NCI-H1092 (cell line): ENCODE measurements at places on chromosomes 6 and 20.

DNA sequence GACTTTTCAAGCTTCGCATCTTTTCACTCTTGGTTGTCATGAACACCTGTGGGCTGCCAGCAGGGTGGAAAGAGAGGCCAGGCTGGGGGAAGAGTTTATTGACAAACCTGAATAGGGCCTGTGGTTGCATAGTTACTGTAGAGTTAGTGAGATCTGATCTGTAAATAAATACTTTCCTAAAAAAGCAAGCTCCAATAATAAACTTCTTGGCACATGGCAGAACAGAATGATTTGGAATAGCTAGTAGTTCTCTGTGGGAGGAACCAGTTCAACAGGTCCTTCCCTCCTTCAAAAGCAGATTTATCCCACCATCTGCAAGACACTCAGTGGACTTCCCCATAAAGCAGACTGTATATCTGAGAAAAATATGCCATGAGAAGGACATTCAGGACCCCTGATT is 445.0 kb downstream of the HACE1 start:
- DNase-seq, result no peak

DNA sequence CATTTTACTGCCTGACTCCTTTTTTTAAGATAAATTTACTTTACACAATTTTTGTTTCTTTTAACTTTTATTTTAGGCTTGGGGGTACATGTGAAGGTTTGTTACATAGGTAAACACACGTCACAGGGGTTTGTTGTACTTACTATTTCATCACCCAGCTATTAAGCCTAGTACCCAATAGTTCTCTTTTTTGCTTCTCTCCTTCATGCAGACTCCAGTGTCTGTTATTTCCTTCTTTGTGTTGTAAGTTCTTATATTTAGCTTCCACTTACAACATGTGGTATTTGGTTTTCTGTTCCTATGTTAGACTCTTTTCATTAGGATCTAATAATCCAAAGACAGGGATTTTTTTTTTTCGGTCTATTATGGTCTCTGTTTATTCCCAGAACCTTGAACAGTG is 83.5 kb upstream of the CCN6 start:
- DNase-seq, result no peak

DNA sequence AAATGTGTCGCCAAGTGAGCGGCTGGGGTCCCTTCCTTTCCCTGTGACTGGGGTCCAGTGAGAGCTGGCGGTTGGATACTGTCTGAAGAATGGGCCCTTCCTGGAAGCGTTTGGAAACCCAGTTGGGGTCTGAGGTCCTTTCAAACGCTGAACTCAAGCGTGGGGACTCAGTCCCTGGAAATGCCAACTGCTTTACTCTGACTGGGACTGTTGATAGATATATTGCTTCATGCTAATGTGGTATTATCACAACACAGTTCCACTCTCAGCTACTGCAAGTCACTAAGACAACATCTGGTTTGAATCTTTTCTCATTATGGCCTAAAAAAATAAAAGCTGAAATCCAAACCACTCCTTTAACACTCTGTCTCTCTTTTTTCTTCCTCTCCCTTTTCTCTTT is 23.7 kb upstream of the PSMF1 start:
- DNase-seq, result no peak

DNA sequence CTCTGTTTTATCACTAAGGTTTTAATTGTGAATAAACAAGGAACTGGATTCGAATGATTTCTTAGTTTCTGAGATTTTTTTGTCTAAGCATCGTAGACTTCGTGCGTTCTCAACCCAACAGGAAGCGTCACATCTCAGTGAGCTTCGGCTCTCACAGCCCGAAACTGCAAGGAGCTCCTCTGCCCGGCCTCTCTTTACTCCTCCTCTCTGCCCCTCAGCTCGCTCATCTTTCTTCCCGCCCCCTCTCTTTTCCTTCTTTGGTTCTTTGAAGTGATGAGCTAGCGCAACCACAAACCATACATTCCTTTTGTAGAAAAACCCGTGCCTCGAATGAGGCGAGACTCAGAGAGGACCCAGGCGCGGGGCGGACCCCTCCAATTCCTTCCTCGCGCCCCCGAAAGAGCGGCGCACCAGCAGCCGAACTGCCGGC is 480 bp upstream of the NT5E start:
- DNase-seq, result no peak

GRCh38 chr6:1047981-1048541 is 263.8 kb upstream of the FOXQ1 start:
- DNase-seq, result no peak

DNA sequence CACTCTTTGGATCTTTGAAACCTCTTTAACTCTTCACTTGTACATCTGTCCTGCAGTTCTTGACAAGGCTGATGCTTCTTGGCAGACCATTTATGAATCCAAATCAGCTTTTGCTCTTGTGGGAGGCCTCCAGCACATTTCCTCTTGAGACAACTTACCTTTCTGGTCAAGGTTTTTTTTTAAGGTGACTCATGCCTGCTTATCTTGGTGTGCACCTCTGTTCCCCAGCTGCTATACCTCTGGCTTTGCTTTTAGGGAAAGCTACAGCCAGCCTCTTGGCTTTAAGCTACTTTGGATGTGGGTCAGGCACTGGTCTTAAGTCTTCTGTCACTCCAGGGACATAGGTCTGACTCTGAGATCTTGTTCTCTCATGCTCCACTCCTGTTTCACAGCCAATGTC is 106.5 kb downstream of the PHF3 start:
- no peak for DNase-seq

GRCh38 chr6:14652536-14652935 is 535.0 kb downstream of the CD83 start:
- no peak for DNase-seq

DNA sequence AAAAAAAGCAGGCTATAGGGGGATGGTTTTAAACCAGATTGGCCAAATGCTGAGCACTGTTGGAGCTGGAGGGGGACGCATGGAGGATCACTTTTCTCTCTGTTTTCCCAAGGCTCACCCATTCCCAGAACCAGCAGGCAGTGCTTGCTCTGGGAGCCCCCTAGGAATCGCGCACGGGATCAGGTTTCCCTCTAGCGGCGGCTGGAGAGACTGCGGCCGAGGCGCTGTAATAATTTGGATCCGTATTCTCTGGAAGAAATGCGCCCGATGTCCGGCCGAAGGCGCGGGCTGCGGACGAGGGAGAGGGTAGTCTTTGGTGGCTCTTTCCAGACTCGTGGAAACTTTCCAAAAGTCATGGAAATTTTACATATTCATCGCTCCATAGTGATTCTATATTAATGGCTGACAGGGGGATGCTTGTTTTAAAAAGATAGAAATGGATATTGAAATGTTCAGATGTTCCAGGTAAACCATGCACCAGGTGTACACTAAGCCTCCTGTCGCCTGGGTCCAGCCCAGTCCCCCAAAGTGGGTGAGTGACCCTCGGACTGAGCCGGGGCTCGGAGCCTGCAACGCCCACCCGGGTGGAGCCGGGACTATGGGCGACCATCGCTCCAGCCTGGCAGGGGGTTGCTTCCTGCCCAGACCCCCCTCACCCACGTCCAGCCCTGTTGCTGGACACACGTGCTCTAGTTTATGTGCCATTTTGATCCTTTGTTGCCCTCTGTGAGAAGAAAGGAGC is 78.7 kb upstream of the PHACTR3 start:
- no peak for DNase-seq

DNA sequence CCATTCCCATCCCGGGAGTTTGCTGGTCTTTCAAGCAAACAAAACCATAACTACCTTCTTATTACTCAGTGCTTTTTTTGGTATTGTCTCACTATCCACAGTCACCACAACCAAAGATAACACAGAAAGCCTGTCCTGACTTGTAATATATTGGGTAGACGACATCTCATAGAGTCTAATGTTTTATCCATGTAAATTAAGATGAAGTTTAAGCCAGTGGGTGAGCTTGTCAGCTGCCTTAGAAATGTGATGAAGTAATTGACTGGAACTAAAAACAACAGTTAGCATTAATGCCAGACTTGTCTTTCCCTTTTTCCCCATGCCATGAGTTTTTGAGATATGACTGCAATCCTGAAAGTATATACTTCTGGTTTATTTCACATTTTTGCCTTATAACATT is 282.7 kb upstream of the PRDM1 start:
- no peak for DNase-seq

DNA sequence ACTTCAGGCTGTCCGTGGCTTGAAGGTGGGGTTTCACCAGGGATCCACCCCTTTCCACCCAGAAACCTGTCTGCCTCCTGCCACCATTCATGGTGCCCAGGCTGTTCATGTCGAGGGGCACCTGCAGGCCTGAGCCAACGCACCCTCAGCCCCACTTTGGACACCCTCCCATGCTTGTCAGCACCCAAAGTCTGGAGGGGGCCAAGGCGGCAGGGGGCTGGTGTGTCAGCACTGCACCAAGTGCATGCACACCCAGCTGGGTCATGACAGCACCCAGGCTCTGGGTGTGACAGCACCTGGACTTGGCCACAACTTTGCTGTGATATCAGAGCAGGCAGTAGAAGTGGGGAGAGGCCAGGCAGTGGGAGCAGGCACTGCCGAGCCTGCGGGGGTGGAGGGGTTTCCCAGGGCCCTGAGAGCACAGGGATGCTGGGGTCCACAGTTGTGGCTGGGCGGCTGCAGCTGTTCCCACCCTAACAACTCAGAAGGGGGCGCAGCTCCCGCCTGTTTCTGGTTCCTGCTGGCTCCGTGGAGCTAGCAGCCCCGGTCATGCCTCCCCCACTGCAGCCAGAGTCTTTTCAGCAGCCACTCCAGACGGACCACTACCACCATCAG is 33.3 kb upstream of the GRM4 start:
- DNase-seq, result no peak

DNA sequence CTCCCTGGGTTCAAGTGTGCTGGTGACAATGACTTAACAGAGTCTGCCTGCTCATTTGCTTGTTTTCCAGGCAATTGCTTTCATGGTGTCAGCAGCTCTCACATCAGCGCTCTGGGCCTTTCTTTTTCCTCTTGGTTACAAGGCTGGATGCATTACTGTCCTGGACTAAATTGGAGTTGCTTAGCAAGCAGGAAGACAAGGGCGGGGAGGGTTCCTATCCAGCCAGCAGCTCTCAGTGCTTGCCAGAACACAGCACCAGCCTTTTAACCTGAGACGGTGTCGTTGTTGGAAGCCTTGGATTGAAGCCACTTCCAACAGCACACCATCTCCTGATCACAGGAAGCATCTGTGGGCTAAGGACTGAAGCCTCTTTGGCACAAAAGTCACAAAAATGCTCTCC is 606.9 kb downstream of the CDH26 start:
- DNase-seq, result peak; percentile 27

- no peak for DNase-seq
Measured at GRCh38 chr6:19452495-19452894, 384.7 kb upstream of the ID4 start.

- DNase-seq, result no peak
Measured at GRCh38 chr6:133978896-133979240, 25.8 kb downstream of the TBPL1 start.

DNA sequence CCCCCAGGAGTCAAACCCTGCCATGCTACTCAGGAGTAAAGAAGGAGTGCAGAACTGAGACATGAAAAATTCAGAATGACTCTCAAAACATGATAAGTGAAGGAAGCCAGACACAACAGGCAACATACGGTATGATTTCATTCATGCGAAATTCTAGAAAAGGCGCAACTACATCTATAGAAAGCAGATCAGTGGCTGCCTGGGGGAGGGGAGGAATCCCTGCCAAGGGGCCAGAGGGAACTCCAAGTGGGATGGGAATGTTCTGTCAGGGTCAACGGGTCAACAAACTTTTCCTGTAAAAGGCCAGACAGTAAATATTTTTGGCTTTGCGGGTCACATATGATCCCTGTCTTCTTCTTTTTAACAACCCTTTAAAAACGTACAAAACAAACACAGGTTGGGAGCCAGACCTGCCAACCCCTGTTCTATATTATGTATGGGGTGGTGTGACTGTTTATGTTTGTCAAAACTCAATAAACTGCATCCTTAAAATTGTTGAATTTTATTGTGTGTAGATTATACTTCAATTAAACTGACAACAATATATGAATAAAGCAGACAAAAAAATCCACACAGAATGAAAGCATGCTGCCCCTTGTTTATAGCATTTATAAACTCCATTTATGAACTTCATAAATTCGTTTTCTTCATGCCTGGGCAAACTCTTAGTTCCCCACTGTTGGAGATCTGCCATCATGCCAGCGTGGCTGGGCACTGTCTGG is 56.6 kb upstream of the TRAF3IP2 start:
- no peak for DNase-seq

GRCh38 chr6:28478518-28478917 is 35.2 kb upstream of the ZSCAN23 start:
- no peak for DNase-seq

- DNase-seq, result no peak
Measured at GRCh38 chr6:42224222-42225028, 6.8 kb upstream of the MRPS10 start.

DNA sequence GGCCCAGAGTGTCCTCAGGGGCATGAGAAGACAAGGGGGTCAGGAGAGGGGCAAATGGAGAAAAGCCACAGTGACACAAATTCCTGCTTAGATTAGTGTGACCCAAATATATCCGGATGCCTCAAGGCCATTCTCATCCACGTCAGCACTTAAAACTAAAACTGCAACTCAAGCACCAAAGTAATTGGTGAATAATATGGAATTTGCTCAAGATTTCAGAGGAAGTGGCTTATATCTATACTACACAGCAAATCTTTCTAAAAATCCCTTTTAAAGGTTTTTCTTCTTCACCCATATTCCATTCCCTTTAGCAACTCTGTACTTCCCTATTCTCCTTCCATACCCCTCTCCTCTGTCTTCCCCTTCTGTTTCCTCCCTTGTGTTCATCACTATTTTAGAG is 15.2 kb downstream of the DEF6 start:
- no peak for DNase-seq

DNA sequence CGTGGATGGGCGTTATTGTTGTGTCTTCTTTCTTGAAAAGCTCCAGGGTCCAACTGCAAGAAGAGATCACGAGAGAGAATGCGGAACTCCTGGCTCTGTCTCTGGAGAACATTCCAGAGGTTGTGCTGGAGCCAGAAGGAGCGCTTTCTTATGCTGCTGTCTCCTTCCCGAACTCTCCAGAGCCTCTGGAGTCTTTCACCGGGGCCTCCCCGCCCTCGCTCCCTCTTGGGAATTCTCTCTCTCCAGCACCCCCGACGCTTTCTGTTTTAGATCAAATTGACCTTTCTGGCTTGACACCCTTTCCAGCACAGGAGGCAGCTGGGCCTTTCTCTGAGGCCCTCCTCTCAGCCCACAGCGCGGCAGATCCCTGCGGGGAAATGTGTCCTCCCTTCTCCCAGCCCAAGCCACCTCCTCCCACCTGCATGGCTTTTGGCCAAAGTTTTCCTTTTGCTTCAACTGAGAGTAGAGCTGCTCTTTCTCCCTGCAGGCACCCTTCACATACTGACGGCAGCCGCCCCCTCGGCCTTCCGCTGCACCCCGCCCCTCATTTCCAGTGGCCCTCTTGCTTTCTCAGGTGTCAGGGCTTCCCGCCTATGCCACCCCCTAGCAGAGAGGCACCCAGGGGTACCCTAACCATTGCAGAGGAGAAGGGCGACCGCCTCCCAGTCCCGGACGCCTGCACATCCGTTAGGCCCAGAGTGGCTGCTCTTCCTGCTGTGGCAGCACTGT is 6.6 kb upstream of the CCR6 start:
- peak; percentile 25 for DNase-seq

- DNase-seq, result no peak
Measured at GRCh38 chr6:88165087-88165843, 882 bp downstream of the CNR1 start.

- no peak for DNase-seq
Measured at GRCh38 chr6:109342911-109343310, 39.4 kb downstream of the CD164 start.

- no peak for DNase-seq
Measured at GRCh38 chr20:25327521-25328235, 63.0 kb downstream of the ABHD12 start.

GRCh38 chr6:6588064-6588923 is at the start of gene LY86:
TSS of gene LY86 (plus strand) at chr6:6588720. CDS start at chr6:6588735, 15 bp downstream.
- no peak for DNase-seq

GRCh38 chr6:123503619-123504018 is 133.1 kb downstream of the TRDN start:
- DNase-seq, result no peak
